NCI-H510A treated with DMSO at 0.1 percent for 48 hours (cell line): ENCODE measurements at places on chromosomes 2 and 18.
A peak's percentile ranks its signal among the peaks of the same experiment; 100 is the strongest.

DNA sequence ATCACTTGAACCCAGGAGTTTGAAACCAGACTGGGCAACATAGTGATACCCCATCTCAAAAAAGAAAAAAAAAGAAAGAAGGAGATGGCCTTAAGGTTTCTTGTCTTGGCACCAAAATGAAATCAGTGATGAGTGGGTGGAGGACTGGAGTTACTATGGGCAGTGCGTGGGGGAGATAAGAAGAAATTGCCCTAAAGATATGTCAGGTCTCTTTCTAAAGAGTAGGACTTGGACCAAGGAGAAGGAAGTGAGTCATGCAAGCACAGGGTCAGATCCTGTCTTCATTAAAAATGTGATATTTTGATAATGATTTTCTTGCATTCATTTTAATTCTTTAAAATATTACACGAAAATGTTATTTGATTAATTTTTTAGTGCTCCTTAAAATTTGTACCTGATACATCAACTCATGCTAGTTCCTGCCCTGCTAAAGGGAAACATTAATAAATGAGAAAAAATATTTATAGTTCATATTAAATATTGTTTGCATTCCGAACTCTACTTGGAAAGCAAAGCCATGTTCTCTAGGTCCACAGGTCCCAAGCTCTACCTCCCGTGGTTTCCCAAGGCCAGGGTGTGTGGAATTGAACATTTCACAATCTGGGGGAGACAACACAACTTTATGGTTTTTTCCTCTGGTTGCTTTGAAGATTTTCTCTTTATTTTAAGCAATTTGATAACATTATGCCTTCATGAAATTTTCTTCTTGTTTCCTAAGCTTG, 62.6 kb upstream of the CTLA4 start:
- DNase-seq: no peak

DNA sequence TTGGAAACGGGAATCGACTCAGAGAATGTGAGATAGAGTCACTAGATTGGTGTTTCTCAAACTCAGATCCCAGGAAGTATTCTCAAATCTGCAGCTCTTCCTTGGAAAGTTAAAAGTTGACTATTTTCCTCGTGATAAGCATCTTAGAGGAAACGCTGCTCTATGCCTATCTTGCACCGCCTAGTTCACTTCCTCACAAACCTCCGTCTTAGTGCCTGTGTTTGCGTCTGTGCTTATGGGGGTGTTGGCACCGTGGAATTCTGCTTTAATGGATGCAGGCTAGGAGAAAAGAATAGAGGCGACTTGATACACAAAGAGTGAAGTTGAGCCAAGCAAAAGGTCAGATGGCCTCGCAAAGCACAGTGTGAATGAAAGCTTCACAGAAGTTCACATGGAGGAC, 255.3 kb upstream of the ID2 start:
- no peak for DNase-seq

GRCh38 chr18:42807887-42808286, 307.6 kb downstream of the RIT2 start:
- no peak for DNase-seq

- DNase-seq: no peak
Observed at GRCh38 chr2:111636905-111637304, 247.1 kb downstream of the ANAPC1 start.

DNA sequence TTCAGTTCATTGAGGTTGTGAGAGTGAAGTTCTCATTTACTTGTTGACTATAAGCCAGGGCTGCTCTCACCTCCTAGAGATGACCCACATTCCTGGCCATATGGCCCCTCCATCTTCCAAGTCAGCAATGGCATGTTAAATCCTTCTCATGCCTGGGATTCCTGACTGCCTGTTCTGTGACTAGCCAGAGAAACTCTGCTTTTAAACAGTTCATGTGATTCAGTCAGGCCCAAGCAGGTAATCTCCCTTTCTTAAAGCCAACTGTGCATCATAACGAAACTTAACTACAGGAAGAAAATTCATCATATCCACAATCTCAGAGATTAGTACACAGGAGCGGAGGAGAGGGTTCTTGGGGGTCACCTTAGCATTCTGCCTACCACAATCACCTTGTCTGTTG, 11.5 kb downstream of the DPP4 start:
- no peak for DNase-seq

- DNase-seq: no peak
Observed at GRCh38 chr2:128665113-128665512, 346.4 kb upstream of the HS6ST1 start.

DNA sequence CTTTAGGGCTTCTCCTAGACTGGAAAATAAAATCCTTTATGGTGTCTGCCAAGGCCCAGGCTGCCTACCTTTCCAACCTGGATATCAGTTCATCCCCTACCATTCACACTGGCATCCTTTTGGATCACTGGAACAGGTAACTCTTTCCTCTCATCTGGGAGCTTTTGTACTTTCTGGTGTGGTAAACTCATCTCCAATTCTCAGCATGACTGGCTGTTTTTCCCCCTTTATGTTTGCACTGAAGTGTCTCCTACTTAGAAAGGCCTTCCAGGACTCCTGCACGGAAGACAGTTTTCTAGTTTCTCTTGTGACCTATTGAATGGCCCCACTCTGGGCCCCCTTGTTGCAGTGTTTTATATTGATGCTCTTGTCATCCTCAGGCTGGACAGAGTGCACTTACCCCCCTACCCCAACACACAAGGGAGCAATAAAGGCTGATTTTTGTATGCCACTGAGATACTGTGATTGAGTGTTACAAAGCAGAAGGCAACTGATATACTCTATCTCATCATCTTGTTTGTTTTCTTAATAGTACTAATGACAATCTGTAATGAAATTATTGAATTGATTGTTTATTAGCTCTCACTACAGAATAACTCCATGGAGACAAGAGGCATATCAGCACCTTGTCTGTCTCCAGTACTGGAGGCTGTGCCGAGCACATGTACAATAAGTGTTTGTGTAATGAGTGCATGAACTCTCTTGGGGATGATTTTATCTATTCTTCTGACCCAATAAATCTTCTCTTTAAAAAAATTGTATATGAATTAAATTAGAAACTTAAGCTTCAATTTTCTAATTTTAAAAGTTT, 129.9 kb downstream of the PIEZO2 start:
- no peak for DNase-seq

DNA sequence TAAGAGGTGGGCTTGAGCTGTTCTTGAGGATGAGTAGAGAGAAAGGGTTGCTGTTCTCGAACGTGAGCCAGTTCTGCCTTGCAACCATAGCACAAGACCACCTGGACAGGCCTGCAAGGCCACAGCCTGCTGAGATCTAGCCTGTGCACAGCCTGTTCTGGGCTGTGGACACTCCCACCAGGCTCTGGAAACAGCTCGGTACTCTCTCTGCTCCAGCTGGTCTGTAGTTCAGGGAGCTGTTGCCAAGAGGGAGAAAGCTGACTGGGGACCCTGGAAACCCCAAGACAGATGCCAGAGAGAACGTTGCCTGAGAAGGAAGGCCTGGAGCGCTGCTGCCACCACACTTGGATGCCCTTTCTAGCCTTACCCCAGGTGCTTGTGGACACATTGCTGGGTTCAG, 69.8 kb downstream of the CTIF start:
- no peak for DNase-seq

- peak; percentile 17 for DNase-seq
Observed at GRCh38 chr2:151999053-151999452, 99.8 kb downstream of the CACNB4 start.

- no peak for DNase-seq
Observed at GRCh38 chr2:189213250-189213649, 33.7 kb upstream of the COL5A2 start.

DNA sequence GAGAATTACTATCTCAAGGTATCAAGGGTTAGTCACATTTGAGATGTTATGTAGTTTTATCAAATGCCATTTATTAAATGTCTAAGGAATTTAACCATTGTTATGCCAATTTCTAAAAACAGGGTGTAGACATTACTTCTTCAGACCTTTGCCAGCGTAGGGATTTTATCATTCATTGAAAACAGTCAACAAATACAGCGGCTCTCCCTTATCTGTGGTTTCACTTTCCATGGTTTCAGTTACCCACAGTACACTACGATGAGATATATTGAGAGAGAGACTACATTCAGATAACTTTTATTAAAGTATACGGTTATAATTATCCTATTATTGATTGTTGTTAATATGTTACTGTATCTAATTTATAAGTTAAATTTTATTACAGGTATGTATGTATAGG, 234.7 kb downstream of the TMX3 start:
- no peak for DNase-seq

- peak; percentile 5 for DNase-seq
Observed at GRCh38 chr2:169693360-169693759, 845 bp downstream of the CFAP210 start.

- no peak for DNase-seq
Observed at GRCh38 chr2:121826036-121826435, 70.6 kb downstream of the TSN start.

DNA sequence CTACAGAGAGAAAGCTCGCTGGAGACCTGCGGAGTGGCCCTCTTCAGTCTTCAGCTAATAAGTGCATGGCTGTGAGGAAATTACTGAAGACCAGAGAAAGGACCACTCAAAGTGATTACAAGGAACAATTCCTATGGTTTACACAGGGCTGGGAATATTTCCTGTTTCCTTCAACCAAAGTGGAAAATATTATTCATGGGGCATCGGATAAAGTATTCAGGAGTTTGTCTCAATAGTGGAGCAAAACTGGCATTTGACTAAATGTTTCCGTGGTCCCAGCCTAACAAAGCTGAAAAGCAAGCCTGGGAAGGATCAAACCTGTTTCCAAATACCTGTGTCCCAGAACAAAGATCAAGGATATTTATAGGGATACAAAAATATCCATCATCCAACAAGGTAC, 32.0 kb upstream of the CNGA3 start:
- no peak for DNase-seq

GRCh38 chr2:155770516-155770915, 562.0 kb downstream of the NR4A2 start:
- no peak for DNase-seq

DNA sequence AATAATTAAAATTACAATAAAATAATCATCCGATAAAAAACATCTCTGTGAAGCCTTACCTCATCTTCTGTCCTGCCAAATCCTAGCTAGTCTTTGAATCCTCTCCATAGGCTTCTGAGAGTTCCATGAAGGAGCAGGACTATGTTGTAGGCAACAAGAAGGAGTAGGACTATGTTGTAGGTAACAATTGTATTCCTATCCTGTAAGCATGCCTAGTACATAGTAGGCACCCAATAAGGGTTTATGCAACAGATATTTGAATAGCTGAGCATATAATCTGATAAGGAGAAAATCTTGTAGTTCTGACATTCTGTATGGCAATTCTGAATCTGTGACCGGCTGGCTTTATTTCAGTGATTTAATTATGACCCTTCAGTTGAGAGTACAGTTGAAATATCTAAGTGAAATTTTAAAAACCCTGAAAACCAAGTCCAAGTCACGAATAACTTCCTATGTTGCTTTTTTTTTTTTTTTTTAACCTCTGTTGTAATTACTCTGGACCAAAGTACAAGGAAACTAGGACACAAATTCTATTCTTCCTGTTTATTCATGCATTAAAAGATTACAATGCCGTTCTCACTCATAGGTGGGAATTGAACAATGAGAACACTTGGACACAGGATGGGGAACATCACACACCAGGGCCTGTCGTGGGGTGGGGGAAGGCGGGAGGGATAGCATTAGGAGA, 27.8 kb downstream of the VWA3B start:
- no peak for DNase-seq

- DNase-seq: no peak
Observed at GRCh38 chr2:181408861-181409260, 48.3 kb upstream of the ITGA4 start.

DNA sequence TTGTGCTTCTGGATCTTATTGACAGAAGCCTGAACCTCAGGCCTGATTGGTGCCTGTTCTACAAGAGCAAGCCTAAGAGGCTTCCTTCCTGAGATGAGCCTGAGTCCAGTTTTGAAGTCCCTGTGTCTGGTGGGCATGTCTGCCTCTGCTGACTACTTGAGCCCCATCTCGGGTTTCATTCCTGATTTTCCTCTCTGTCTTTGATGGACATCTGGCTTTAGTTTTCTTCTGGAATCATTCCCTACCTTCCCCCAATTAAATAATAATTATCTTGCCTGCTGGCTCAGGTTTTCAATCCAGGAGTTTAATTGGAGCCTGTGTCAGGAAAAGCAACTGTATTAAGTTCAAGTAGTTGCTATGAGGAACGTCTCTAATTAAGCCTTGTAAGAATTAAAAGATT, 135.5 kb upstream of the MC4R start:
- DNase-seq: no peak

DNA sequence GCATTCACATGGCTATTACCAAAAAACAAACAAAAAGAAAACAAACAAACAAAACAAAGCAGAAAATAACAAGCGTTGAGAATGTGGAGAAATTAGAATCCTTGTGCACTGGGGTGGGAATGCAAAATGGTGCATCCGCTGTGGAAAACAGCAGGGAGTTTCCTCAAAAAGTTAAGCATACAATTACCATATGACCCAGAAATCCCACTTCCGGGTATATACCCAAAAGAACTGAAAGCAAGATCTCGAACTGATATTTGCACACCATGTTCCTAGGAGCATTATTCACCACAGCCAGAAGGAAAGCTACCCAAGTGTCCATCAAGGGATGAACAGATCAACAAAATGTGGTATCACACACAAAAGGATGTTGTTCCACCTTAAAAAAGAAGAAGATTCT, 17.9 kb upstream of the TEX51 start:
- DNase-seq: no peak
